ENCODE measurements at places on chromosomes 1 and 21.

- no peak for DNase-seq
Observed at GRCh38 chr1:231918239-231919015, 291.8 kb downstream of the DISC1 start.

DNA sequence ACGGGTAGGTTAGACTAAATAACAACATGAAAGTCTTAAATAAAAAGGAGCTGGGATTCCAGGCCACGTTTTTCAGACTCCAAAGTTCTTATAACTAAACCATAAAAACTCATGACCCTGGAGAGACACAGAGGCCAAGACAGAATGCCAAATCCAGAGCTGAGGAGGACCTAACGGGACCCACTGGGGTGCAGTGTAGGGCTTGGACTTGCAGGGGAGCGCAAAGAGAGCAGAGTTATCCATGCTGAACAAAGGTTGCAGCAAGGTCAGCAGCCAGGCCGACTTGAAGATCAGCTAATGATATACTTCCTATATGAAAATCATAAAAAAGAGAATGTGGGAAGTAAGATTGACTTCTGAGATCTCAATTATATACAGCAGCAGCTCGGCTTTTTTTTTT lies 237.1 kb downstream of the TM2D1 start:
- DNase-seq, result no peak

- no peak for DNase-seq
Observed at GRCh38 chr1:100575406-100575805, 37.5 kb downstream of the GPR88 start.

DNA sequence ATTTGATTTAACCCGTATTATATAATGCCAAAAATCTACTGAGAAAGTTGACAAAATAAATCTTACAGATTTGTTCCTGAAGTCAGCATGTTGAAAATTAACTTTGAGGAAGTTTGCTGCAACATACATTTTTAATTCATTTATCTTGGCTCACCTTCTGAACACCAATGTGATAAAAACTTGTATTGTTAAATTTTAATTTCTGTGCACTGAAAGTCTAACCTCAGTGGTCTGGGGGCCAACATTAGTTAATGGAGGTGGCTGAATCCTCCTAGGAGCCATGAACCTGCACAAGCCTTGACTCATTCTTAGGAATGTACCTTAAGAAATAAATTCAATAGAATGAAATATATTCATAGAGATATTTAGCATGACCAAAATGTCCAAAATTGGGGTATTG lies 95.3 kb downstream of the ADSS2 start:
- DNase-seq, result no peak

- DNase-seq, result no peak
Observed at GRCh38 chr1:10528066-10529014, 53.6 kb downstream of the PEX14 start.

- no peak for DNase-seq
Observed at GRCh38 chr1:70353601-70354331, 756 bp downstream of the ANKRD13C start.

- DNase-seq, result no peak
Observed at GRCh38 chr1:67942274-67942673, 108.2 kb downstream of the DIRAS3 start.

- no peak for DNase-seq
Observed at GRCh38 chr1:67040405-67040804, 13.5 kb downstream of the SLC35D1 start.

DNA sequence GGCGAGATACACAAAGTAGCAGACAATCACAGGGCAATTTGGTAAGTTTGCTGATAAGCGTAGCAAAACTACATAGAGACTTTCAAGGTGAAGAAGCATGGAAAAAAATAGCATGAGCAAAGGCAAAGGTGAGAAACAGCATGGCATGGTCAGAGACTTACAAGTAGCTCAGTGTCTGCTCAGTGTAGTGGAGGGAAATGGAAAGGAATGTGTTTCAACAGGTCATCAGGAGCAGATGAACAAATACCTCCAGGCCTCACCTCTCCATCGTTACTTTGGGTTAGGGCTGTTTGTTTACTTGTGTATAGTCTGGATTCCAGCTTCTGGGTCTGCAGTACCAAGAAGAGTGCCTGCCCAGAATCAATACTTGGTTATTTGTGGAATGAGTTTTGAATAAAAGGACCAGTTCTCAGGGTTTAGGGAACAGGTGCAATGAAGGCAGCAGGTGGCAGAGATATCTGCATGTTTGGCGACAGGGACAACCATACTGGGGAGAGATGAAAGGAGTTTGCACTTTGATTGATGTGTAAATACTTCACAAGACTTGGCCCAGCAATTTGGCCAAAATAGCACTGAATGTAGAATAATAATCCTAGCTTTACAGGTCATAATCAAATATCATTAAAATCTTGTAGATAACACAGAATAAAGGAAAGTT lies 97.0 kb upstream of the FGGY start:
- DNase-seq, result no peak

DNA sequence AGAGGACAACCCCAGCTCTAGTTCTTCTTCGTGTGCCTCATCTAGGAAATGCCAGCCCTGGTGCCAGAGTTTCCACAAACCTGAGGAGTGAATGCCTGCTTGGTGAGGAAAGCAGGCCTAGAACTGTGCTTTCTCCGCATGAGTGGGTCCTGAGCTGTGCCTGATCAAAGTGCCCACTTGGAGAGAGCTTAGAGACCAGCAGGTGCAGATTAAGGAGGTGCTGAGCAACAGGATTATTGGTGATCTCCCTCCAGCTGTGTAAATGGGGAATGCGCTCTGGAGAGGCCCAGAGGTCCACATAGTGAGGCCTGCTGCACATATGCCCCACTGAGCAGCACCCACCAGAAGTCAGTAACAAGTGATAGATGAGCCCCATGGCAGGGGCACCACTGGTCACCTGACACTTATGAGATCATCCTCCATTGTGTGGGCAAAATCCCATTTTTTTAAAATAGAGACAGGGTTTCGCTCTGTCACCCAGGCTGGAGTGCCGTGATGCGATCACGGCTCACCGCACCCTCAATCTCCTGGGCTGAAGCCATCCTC lies 127.2 kb upstream of the ZC3H12A start:
- no peak for DNase-seq

GRCh38 chr1:51215169-51215568 lies 20.9 kb upstream of the RNF11 start:
- no peak for DNase-seq

DNA sequence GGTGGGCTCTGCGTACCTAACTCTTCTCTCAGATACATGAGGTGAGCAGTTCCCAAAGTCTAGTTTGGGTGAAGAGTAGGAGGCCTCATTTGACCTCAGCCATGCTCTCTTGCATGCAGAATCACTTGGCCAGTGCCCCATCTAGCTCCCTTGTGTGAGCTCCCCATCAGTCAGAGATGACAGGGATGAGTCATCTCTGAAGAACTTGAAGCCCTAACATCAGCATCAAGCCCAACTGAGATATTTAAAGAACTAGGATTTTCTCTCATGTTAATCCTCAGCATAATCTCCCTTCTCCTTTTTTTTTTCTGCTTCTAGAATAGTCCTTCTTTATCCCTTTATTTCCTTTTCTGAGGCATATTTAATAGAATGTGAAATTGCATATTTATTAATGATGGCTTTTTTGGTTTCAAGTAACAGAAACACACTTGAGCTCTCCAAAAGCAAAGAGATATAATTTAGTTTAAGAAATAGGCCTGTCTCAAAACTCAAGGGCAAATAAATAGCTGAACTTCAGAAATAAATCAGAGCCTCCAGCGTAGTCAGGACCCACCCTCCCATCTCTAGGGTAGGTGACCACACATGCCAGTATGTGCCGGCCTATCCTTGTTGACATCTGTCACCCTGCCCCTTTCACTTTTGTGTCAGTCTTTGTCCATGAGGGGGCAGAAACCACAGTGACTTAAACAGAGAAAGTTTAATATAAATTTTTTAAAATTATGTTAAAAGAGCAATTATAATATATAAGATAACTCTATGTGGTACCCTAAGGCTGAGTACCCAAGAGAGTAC lies 112.3 kb downstream of the TSEN15 start:
- no peak for DNase-seq

- DNase-seq, result peak; percentile 73
Observed at GRCh38 chr21:36135391-36136102, 668 bp downstream of the CBR3 start.

DNA sequence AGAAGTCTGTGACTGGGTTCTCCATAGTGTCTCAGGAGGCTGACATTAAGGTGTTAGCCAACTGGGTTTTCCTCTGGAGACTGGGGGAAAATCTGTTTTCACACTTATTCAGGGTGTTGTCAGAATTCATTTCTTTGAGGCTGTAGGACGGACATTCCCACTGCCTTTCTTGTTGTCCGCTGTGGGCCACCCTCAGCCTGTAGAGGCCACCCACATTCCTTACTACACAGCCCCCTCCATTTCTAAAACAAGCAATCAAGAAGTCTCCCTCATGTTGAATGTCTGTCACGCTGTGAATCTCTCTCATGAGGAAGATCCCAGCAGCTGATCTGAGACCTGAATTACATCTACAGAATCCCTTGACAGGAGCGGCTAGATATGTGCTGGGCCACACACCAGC lies 295.5 kb upstream of the RUNX1 start:
- DNase-seq, result no peak

DNA sequence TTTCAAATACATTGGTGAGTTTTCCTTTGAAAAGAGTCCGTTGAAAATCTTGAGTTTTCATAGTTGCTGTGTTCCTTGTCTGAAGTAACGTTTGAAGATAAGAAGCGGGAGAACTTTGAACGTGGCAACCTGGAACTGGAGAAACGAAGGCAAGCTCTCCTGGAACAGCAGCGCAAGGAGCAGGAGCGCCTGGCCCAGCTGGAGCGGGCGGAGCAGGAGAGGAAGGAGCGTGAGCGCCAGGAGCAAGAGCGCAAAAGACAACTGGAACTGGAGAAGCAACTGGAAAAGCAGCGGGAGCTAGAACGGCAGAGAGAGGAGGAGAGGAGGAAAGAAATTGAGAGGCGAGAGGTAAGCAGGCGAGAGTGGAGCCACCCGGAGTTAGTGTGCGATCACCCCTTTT lies 129.7 kb downstream of the ITSN1 start:
- DNase-seq, result no peak

DNA sequence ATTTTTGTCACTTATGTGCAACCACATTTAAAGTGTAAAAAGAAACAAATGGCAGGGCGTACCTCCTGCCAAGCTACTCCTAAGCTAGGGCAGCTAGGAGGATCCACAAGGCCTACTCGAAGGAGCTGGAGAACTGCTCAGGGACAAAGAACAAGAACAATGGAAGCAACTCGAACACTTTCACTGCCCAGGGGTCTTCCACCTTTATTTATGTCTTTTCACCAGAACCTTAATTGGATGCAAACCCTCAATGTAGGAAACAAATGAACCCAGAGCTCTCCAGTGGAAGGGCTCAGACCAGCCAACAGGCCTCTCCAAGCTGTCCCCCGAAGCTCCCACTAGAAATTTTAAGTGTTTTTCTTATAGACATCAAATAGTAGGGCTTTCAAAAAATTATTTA lies 39.9 kb downstream of the C1orf198 start:
- no peak for DNase-seq

GRCh38 chr1:213492161-213493041 lies 441.4 kb downstream of the RPS6KC1 start:
- no peak for DNase-seq

- DNase-seq, result no peak
Observed at GRCh38 chr1:228402641-228403025, 4.0 kb downstream of the TRIM11 start.

DNA sequence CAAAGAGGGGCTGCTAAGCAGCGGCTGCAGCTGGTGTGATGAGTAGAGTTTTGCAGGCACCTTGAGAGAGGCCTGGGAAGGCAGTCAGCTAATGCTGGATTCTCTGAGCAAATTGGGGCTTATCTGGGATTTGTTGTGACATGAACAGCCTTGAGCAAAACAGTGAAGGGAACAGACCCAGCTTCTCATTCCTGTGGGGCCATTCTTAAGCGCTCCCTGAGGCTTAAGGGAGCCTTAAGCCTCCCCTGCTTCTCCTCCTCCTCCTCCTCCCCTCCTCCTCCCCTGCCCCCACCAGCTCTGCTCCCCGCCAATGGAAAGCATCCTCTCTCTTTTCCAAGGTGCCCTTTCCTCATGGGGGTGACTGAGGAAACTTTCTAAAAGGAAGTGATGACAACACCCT lies 21.3 kb downstream of the HMGCS2 start:
- DNase-seq, result no peak

DNA sequence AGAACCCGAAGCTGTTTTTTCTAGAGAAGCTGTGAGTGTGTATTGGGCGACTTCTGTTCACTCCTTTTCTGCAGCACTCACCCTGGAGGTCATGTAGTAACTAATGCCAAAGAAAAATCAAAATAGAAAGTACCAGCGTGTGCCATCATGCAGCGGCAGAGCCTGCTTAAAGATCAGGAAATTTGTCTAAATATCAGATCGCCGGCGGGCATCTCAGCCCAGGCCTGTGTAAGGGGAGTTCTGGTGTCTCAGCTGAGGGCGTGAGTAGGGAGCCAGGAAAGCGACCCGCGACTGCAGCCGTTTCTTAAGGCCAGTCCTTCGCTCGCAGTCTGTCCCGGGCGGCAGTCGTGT lies 768 bp downstream of the EDARADD start:
- DNase-seq, result no peak

- DNase-seq, result no peak
Observed at GRCh38 chr1:4509206-4509605, 145.2 kb upstream of the AJAP1 start.

- DNase-seq, result no peak
Observed at GRCh38 chr1:230868736-230869385, 540 bp upstream of the C1orf198 start.

- DNase-seq, result no peak
Observed at GRCh38 chr1:71224741-71225377, 144.0 kb upstream of the ZRANB2 start.

DNA sequence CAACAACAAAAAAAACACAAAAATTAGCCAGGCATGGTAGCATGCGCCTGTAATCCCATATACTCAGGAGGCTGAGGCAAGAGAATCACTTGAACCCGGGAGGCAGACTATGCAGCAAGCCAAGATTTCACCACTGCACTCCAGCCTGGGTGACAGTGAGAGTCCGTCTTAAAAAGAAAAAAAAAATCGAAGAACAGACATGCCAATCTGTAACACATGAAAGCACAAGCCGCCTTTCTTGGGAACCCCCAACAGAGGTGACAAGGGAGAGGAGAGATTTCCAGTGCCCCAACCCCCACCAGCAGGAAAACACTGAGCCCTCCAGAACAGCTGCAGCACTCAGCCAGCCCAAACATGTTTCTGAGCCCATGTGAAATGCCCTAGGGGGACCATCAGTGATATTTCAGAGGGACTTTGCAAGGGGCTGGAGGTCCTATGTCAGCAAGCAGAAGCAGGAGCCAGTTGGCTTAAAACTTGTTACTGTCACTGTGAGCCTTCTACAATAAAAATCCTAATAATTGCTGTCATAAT lies 14.2 kb upstream of the EFNA1 start:
- DNase-seq, result no peak

DNA sequence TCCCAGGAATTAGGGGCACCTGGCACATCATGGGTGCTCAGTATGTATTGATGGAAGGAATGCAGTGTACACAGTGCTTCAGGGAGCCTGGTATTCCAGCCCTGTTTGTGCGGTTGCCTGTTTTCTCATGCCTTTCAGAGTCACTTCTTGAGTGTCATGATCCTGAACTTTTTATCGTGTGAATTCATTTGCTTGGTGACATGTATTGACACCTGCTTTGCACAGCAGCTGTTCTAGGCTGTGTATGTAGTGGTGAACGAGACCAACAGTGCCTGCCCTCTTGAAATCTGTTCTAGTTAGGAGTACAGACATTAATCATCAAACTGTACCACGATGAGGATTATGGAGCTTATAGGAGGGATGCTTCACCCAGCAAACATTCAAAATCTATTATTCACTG lies 6.1 kb downstream of the HTR6 start:
- no peak for DNase-seq
